ENCODE measurements at places on chromosomes 3 and 15. TPM values are rescaled to one million over a fixed set of nuclear protein-coding genes. Genes with fewer than 3 reads are reported as not detected.

The GOLGA6B gene
- not detected for polyA plus RNA-seq

The GRIP2 gene
- polyA plus RNA-seq, result 2.5 TPM

The SUSD5 gene
- 4.5 TPM for polyA plus RNA-seq

The TMEM266 gene
- polyA plus RNA-seq, result 13.0 TPM

The LARP6 gene
- polyA plus RNA-seq, result 19.1 TPM

The MYEF2 gene
- polyA plus RNA-seq, result 140 TPM

The DNASE1L3 gene
- 5.8 TPM for polyA plus RNA-seq

The ADAMTS17 gene
- polyA plus RNA-seq, result 2.1 TPM

The CHRNA5 gene
- polyA plus RNA-seq, result 5.5 TPM

The PARP6 gene
- polyA plus RNA-seq, result 133 TPM

The MRPL47 gene
- 61.9 TPM for polyA plus RNA-seq

The PRR20G gene
- not detected for polyA plus RNA-seq

The ANKRD34C gene
- polyA plus RNA-seq, result 0.06 TPM

The GOLGA6L10 gene
- 0.57 TPM for polyA plus RNA-seq

The LEO1 gene
- 36.6 TPM for polyA plus RNA-seq

The CP gene
- 0.43 TPM for polyA plus RNA-seq

The CPNE9 gene
- polyA plus RNA-seq, result 0.27 TPM

The ESYT3 gene
- 2.5 TPM for polyA plus RNA-seq

The CHL1 gene
- polyA plus RNA-seq, result 19.6 TPM

The SLC24A5 gene
- polyA plus RNA-seq, result 0.64 TPM

The TNNC1 gene
- polyA plus RNA-seq, result 6.8 TPM

The ECT2 gene
- 33.5 TPM for polyA plus RNA-seq

The ST3GAL6 gene
- polyA plus RNA-seq, result 81.5 TPM

The LZTFL1 gene
- 55.6 TPM for polyA plus RNA-seq

The CD86 gene
- 1.5 TPM for polyA plus RNA-seq

The NR1I2 gene
- polyA plus RNA-seq, result 1.2 TPM

The CACNA2D3 gene
- polyA plus RNA-seq, result 1.6 TPM

The IGSF10 gene
- 2.3 TPM for polyA plus RNA-seq

The ST6GAL1 gene
- 61.7 TPM for polyA plus RNA-seq

The VPS39 gene
- 88.5 TPM for polyA plus RNA-seq

The UCN2 gene
- polyA plus RNA-seq, result 0.51 TPM

The SHC4 gene
- polyA plus RNA-seq, result 1.8 TPM

The CACNA2D2 gene
- polyA plus RNA-seq, result 18.3 TPM

The ANKRD63 gene
- not detected for polyA plus RNA-seq

The EPHA3 gene
- 5.4 TPM for polyA plus RNA-seq

The COL6A5 gene
- not detected for polyA plus RNA-seq

The GOLGA8R gene
- 8.0 TPM for polyA plus RNA-seq

The ATP13A4 gene
- 1.6 TPM for polyA plus RNA-seq

The C3orf20 gene
- polyA plus RNA-seq, result 0.77 TPM

The TBC1D23 gene
- 31.6 TPM for polyA plus RNA-seq

The RAD51 gene
- 13.4 TPM for polyA plus RNA-seq

The HGD gene
- polyA plus RNA-seq, result 117 TPM

The PATL2 gene
- polyA plus RNA-seq, result 1.5 TPM

The TRPM1 gene
- polyA plus RNA-seq, result 0.09 TPM

The TGM4 gene
- 0.09 TPM for polyA plus RNA-seq

The ZNF35 gene
- polyA plus RNA-seq, result 12.1 TPM

The MGLL gene
- 23.7 TPM for polyA plus RNA-seq

The SGO1 gene
- polyA plus RNA-seq, result 9.8 TPM

The ARHGAP31 gene
- polyA plus RNA-seq, result 12.4 TPM

The CELSR3 gene
- 1.2 TPM for polyA plus RNA-seq

The RSL24D1 gene
- polyA plus RNA-seq, result 121 TPM
